ENCODE measurements at places on chromosomes 7 and 10. TPM values are rescaled to one million over a fixed set of nuclear protein-coding genes. Genes with fewer than 3 reads are reported as not detected.

DNA sequence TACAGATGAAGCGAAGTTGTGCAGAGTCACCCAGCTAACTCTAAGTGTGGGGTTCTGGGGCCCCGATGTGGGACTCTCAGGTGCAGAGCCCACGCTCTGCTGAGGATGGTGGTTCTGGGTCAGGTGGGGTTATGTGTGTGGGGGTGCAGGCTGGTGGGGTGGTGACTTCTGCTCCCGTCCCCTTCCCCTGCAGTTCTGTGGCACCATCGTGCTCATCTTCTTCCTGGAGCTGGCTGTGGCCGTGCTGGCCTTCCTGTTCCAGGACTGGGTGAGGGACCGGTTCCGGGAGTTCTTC, 28.6 kb upstream of the SH2D4B start:
- H3K27ac ChIP-seq: no peak overlapping the region
- no peak overlapping the region for H3K4me3 ChIP-seq
- peaks cover 37% of the 10 kb centered on the region for H3K4me1 ChIP-seq
- no peak for DNase-seq
- peaks cover 6% of the 10 kb centered on the region for H3K36me3 ChIP-seq

DNA sequence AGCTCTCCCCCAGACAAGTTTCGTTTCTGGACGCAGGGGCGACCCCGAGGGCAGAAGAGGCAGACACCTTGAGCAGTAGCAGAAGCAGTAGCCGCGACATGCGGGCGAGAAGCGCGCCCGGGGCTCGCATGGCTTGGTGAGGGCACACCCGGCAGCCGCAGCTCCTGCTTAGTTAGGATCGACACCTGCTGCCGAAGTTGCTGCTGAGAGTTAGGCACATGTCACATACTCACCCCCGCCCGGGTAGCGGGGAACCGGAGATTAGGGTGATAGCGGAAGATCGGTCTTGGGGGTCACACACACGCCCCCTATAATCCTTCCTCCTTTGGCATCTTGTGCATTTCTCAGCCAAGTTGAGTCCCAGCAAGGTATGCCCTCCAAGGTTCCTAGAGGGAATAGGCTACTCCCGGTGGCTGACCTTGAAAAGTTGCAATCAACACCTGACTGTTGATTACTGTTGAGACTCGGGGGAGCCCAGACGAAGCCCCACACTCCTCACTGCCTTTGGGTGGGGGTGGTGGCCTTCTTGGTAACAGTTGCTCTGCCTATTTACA, 668 bp downstream of the GPR37 start:
- peak overlapping the region; percentile 48 for H3K4me3 ChIP-seq
- H3K27me3 ChIP-seq: peaks cover 41% of the 10 kb centered on the region
- H3K4me1 ChIP-seq: peaks cover 11% of the 10 kb centered on the region
- no peaks in the 10 kb centered on the region for H3K36me3 ChIP-seq
- no peak for DNase-seq

DNA sequence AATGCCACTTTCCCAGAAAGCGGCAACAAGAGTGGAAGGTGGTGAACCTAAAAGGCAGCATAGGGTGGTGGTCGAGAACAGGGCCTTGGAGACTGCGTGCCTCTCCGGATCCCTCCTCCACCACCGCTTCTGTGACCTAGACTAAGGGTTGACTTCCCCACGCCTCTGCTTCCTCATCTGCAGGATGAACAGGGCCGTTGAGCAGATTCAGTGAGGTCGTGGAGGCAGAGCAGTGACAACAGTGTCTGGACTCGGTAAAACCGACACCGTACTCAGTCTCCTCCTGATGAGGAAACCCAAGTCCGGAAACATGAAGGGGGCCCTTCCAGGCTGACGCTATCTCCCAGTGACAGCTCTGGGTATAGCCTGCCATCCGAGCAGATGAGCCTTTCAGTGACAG, 162.6 kb downstream of the CELF2 start:
- H3K27ac ChIP-seq: no peak overlapping the region
- H3K4me3 ChIP-seq: no peak overlapping the region
- H3K4me1 ChIP-seq: peaks cover 89% of the 10 kb centered on the region
- H3K27me3 ChIP-seq: no peaks in the 10 kb centered on the region
- peaks cover 65% of the 10 kb centered on the region for H3K36me3 ChIP-seq
- peak; percentile 89 for DNase-seq

DNA sequence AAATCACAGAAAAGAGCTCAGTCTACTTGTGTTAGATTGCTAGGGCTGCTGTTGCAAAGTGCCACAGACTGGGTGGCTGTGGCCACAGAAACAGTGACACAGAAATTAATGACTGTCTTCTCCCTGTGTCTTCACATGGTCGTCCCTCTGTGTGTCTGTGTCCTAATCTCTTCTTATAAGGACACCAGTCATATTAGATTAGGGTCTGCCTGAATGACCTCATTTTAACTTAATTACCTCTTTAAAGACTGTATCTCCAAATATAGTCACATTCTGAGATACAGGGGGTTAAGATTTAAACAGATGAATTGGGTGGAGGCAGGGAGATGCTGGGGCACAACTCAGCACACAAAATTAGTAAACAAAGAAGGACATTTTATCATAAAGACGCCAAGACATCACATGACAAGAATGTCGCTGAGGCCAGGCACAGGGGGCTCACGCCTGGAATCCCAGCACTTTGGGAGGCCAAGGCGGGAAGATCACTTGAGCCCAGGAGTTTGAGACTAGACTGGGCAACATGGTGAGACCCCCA, 23.3 kb upstream of the PARD3 start:
- no peaks in the 10 kb centered on the region for H3K4me1 ChIP-seq
- H3K36me3 ChIP-seq: no peaks in the 10 kb centered on the region
- H3K27ac ChIP-seq: no peak overlapping the region
- no peak overlapping the region for H3K4me3 ChIP-seq

- H3K27me3 ChIP-seq: no peaks in the 10 kb centered on the region
- no peak overlapping the region for H3K27ac ChIP-seq
- H3K4me1 ChIP-seq: no peaks in the 10 kb centered on the region
- no peak overlapping the region for H3K4me3 ChIP-seq
- no peak for DNase-seq
These were observed 55.1 kb upstream of the AASS start for GRCh38 chr7:122199171-122199570.

GRCh38 chr10:67935223-67935622, 50.8 kb downstream of the SIRT1 start:
- peaks cover 12% of the 10 kb centered on the region for H3K36me3 ChIP-seq
- no peaks in the 10 kb centered on the region for H3K27me3 ChIP-seq
- H3K27ac ChIP-seq: no peak overlapping the region
- peaks cover 4% of the 10 kb centered on the region for H3K4me1 ChIP-seq

- DNase-seq: no peak
- peaks cover 8% of the 10 kb centered on the region for H3K27me3 ChIP-seq
These were observed 232.7 kb downstream of the PHF14 start for GRCh38 chr7:11206177-11206899.

GRCh38 chr10:133379801-133380666, 972 bp downstream of the PAOX start:
- no peaks in the 10 kb centered on the region for H3K36me3 ChIP-seq
- DNase-seq: no peak
- H3K4me3 ChIP-seq: peak overlapping the region; percentile 55
- H3K4me1 ChIP-seq: no peaks in the 10 kb centered on the region
- H3K27me3 ChIP-seq: no peaks in the 10 kb centered on the region

GRCh38 chr10:27833792-27834191, 88.2 kb upstream of the MKX start:
- H3K27me3 ChIP-seq: peaks cover 33% of the 10 kb centered on the region
- no peak for DNase-seq
- no peak overlapping the region for H3K4me3 ChIP-seq
- H3K4me1 ChIP-seq: no peaks in the 10 kb centered on the region

GRCh38 chr10:46233181-46233580, 53.6 kb upstream of the ANTXRL start:
- H3K4me3 ChIP-seq: no peak overlapping the region
- peaks cover 12% of the 10 kb centered on the region for H3K36me3 ChIP-seq
- no peak for DNase-seq

GRCh38 chr7:925601-926000, 28.9 kb downstream of the ADAP1 start:
- peaks cover 61% of the 10 kb centered on the region for H3K4me1 ChIP-seq
- peak overlapping the region; percentile 66 for H3K4me3 ChIP-seq
- peak; percentile 82 for DNase-seq
- H3K27me3 ChIP-seq: no peaks in the 10 kb centered on the region
- H3K27ac ChIP-seq: peak overlapping the region; percentile 51

GRCh38 chr10:90352288-90352687, 505.6 kb downstream of the HTR7 start:
- no peaks in the 10 kb centered on the region for H3K36me3 ChIP-seq
- DNase-seq: no peak
- H3K27ac ChIP-seq: no peak overlapping the region
- H3K27me3 ChIP-seq: no peaks in the 10 kb centered on the region
- no peak overlapping the region for H3K4me3 ChIP-seq

DNA sequence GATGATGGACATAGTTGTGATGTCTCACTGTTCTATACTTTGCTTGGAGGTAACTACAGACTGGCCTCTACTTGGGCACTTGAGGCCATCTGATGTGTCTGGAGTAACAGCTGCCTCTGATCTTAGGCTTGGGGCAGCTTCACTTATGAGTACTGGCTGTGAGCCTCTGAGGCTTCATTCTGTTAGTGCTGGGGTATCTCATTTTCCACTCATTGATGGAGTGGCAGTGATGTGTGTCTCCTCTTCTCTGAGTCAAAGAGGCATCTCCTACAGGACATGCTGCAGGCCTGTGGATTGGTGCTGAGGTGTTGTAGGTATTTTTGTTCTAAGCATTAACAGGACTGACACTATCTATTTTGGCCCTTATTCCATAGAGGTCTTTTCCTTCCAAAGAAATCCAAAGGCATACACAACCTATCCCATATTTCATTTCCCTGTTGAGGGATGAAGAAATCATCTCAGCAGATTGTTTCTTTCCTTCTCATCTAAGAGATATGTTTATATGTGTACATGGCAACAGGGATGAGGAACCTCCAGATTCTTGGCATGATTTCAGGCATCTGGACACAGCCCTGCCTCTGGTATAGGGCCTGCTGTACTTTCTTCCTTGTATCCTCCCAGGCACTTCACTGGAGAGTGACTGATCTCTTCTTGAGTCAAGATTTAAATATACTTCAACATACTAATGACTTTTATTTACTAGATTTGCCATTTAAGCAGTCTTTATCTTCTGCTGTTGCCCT, 65.7 kb upstream of the NOBOX start:
- no peaks in the 10 kb centered on the region for H3K36me3 ChIP-seq
- H3K27ac ChIP-seq: no peak overlapping the region
- no peaks in the 10 kb centered on the region for H3K27me3 ChIP-seq
- H3K4me1 ChIP-seq: no peaks in the 10 kb centered on the region
- H3K4me3 ChIP-seq: no peak overlapping the region

GRCh38 chr10:44203535-44203934, 181.4 kb downstream of the CXCL12 start:
- DNase-seq: no peak
- H3K4me3 ChIP-seq: no peak overlapping the region
- H3K27me3 ChIP-seq: peaks cover 8% of the 10 kb centered on the region
- H3K27ac ChIP-seq: no peak overlapping the region
- no peaks in the 10 kb centered on the region for H3K36me3 ChIP-seq
- H3K4me1 ChIP-seq: no peaks in the 10 kb centered on the region

GRCh38 chr7:134755422-134756022, 23.9 kb upstream of the CALD1 start:
- H3K27ac ChIP-seq: no peak overlapping the region
- H3K4me3 ChIP-seq: no peak overlapping the region

GRCh38 chr7:16755397-16755796, 1.8 kb downstream of the TSPAN13 start:
- H3K27me3 ChIP-seq: peaks cover 31% of the 10 kb centered on the region
- no peak overlapping the region for H3K27ac ChIP-seq
- no peak overlapping the region for H3K4me3 ChIP-seq
- no peak for DNase-seq

GRCh38 chr10:114053946-114054345, 10.3 kb downstream of the ADRB1 start:
- no peak overlapping the region for H3K27ac ChIP-seq
- H3K4me1 ChIP-seq: peaks cover 14% of the 10 kb centered on the region
- H3K27me3 ChIP-seq: peaks cover 20% of the 10 kb centered on the region
- H3K36me3 ChIP-seq: no peaks in the 10 kb centered on the region
- DNase-seq: no peak
- no peak overlapping the region for H3K4me3 ChIP-seq

- H3K4me3 ChIP-seq: no peak overlapping the region
- no peaks in the 10 kb centered on the region for H3K4me1 ChIP-seq
- H3K27me3 ChIP-seq: peaks cover 3% of the 10 kb centered on the region
- H3K36me3 ChIP-seq: no peaks in the 10 kb centered on the region
- no peak for DNase-seq
- H3K27ac ChIP-seq: no peak overlapping the region
These were observed 31.0 kb upstream of the ETV1 start for GRCh38 chr7:14020339-14020900.

GRCh38 chr10:128881086-128881485, 586.0 kb upstream of the MGMT start:
- H3K27ac ChIP-seq: no peak overlapping the region
- peaks cover 15% of the 10 kb centered on the region for H3K27me3 ChIP-seq
- DNase-seq: no peak
- H3K36me3 ChIP-seq: no peaks in the 10 kb centered on the region
- no peaks in the 10 kb centered on the region for H3K4me1 ChIP-seq

WNT2 gene
- not detected for total RNA-seq

PNLIP gene
- total RNA-seq: not detected

SCRN1 gene
- 19.5 TPM for total RNA-seq

HOXA2 gene
- not detected for total RNA-seq

MNX1 gene
- not detected for total RNA-seq

CYP2E1 gene
- 0.42 TPM for total RNA-seq

HOXA11 gene
- 0.20 TPM for total RNA-seq

TMEM184A gene
- not detected for total RNA-seq

TBL2 gene
- total RNA-seq: 30.7 TPM

MMRN2 gene
- not detected for total RNA-seq

VPS37D gene
- 0.25 TPM for total RNA-seq

NUDT13 gene
- 1.1 TPM for total RNA-seq

UBTD1 gene
- 5.6 TPM for total RNA-seq

All from natural killer cell treated with Interleukin-12 subunit alpha and Interleukin-12 subunit beta and Interleukin-15 and Interleukin-18, amount 100 ng/mL, for 72 hours (primary cell).